ENCODE measurements at places on chromosomes 6 and 20.

DNA sequence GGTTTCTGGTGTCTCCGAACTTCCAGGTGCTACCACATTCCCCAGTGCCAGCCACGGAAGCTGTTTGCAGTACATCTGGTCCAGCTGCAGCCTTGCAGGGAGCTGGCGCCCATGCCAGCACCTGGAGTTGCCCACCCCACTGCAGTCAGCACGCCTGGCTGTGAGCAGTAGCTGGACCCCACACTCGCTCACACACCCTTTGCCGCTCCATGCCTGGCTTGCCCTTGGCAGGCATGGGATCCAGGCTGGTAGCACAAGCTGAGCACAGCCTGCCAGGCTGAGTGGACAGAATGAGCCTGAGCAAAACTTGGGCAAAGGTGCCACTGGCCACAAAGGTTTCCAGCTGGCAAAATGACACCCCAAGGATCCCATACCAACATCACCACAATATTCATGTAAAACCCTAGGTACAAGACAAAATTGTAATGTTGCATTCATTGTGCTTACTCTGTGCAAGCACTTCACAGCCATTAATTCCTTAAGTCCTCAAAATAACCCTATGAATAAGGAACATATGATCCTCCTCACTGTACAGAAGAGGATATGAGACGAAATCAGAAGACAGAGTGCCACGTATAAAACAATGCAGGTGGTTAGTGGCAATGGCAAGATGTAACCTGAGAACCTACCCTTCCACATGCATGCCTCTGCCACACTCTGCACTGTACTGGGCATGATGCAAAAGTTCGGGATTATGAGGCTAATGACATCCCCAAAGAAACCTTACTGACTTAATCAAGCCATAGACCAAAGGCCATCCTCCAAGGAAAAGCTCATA, 18.3 kb downstream of the KIF16B start:
- DNase-seq = no peak

DNA sequence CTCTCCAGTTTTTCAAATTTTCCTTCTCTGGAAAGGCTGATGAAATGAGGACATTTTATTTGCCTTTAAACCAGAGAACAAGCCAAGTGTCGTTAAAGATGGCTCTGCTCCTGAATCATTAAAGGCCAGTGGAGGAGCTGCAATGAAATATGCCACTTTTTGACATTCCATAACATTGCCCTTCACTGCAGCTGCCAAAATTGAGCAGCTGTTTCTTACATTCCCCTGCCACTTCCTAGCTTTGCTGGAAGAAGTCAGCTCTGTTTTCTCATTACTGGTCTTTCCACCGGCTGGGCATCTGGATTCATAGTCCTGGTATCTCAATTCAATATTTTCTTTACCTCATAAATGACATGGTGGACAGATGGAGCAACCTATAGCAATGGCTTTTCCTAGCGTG, 45.5 kb upstream of the NRN1 start:
- DNase-seq = no peak

- DNase-seq = no peak
Observed at GRCh38 chr20:43863330-43863729, 51.3 kb upstream of the TOX2 start.

DNA sequence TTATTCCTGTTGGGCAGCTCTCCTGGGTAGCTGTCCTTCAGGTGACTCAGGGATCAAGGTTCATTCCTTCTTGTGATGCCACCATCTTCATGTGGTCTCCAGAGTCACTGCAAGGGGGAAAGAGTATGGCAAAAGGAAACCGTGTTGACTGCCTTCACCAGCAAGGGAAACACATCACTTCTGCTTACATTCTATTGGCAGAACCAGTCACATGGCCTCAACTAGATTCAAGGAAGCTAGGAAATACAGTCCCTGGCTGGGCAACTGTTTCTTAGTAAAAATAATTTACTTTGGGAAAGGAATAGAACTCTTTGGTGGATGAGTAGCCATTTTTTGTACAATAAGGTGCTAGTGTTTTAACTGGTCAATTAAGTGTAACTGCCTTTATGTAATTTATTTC, 5.3 kb downstream of the ANKRD6 start:
- DNase-seq = no peak

DNA sequence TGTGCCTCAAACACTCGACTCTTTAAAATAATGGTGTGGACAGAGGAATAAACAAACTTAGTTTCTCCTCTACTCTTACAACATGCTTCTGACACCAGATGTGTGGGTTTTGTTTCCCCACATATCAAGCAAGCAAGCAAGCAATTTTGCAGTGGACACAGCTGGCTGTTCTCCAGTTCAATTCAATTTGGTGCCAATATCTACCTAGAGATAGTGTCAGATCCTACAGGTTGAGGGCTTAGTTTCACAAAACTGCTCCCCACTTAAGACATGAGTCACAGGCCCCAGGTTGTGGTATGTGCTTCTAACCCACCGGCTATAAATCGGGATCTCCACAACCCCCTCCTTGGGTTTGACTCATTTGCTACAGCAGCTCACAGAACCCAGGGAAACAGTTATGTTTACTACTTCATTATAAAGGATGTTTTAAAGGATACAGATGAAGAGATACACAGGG, 131.4 kb upstream of the TRAF3IP2 start:
- DNase-seq = no peak

GRCh38 chr6:31402324-31403282, 792 bp upstream of the MICA start:
- DNase-seq = peak; percentile 18

DNA sequence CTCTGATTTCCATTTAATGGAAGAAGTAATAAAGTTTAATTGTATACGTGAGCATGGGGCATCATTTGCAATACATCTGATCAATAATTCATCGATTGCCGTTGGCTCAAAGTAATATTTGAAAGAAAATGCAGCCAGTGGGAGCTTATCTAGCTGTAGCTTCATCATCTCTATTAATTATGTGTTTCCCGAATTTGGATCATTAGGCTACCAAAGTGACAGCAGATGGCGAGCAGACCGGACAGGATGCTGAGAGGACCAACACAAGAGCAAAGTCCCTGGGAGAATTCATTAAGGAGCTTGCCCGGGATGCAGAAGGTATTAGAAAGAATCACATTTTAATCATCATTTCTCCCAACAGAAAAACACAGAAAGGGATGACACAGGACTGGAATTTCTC, 327.1 kb downstream of the ARHGAP18 start:
- no peak for DNase-seq

- no peak for DNase-seq
Observed at GRCh38 chr6:157552820-157553485, 172.0 kb downstream of the ZDHHC14 start.

DNA sequence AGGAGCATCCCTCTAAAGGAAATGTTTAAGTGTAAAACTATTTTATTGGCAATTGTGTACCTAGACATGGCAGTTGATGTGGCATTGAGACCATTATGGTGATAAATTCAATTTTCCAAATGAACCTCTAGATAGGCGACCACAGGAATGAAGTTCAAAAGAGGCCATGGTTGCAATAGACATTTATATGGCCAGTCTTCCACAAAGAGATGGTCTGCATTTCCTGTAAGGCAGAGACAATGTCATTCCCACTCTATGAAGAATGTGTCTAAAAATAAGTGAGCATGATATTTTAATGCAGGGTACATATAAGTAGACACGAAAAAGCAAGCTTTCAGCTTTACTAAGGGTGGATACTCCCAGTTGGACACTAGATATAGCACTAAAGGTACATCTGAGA, 40.9 kb downstream of the THEMIS start:
- DNase-seq = no peak
